ENCODE measurements at places on chromosomes 16 and 17.

DNA sequence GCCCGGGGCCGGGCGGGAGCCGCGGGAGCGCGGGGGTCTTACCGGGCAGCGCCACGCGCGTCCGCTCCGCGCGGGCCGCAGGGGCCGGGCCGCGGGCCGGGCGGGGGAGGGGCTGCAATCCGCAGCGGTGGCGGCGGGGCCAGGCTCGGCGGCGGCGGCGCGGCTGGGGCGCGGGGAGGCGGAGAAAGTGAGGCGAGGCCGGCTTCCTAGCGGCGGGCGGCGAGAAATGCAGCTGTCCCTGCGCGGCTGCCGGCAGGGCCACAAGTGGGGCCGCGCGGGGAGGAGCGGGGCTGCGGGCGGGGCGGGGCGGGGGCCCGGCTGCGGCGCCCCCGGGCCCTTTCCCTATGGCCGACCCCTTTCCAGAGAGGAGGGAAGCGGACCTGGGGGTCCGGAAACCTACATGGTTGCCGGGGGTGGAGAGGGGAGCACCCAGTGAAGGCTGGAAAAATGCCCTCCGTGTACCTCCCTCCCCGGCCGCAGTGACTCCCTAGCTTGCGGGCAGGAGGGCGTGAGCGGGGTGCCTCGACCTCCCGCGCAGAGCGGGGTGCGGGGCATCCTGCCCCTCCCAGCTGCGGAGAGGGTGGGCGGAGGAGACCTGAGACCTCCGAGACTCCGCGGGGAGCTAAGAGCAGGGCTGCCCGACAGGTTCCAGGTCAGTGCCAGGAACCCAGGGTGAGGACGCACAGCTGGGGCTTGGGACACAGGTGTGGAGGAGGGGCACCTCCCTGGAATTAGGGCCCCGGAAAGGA lies at the start of gene CUEDC1:
Gene CUEDC1, minus strand, starts transcription at position 230 of the 749 bp plus-strand sequence. CDS start 69,848 bp downstream, outside the sequence.
- DNase-seq: peak; percentile 63

DNA sequence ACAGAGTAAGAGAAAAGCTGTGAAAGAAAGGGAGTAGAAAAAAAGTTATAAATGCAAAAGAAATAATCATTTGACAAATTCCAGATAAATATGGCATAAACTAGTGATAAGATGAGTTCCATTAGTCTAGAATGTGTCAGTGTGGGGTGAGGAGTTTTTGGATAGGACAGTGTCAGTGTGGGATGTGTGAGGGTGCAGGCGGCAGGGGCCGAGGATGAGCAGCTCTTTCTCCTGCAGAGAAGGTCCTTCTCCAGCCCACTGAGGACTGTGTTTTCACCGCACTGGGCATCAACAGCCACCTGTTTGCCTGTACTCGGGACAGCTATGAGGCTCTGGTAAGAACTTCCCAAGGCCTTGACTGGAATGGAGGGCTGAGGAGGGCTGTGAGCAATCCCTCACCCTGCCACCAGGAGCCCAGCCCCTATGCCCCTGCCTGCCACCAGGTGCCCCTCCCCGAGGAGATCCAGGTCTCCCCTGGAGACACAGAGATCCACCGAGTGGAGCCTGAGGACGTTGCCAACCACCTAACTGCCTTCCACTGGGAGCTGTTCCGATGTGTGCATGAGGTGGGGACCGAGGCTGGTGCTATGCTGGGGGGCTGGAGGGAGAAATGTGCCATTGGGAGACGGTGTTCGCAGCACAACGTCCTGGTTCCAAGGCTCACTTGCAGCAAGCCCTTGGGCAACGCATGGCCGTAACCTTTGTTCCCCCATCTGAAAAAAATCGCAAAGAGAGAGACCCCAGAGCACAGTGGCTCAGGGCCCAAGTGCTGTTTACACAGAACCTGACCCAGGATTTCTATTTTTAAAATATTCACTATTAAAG lies 13.1 kb downstream of the RAPGEFL1 start:
- peak; percentile 54 for DNase-seq

GRCh38 chr17:45040459-45040858 lies 11.0 kb downstream of the DCAKD start:
- no peak for DNase-seq

- no peak for DNase-seq
Observed at GRCh38 chr16:57701759-57702371, 7.3 kb downstream of the DRC7 start.

DNA sequence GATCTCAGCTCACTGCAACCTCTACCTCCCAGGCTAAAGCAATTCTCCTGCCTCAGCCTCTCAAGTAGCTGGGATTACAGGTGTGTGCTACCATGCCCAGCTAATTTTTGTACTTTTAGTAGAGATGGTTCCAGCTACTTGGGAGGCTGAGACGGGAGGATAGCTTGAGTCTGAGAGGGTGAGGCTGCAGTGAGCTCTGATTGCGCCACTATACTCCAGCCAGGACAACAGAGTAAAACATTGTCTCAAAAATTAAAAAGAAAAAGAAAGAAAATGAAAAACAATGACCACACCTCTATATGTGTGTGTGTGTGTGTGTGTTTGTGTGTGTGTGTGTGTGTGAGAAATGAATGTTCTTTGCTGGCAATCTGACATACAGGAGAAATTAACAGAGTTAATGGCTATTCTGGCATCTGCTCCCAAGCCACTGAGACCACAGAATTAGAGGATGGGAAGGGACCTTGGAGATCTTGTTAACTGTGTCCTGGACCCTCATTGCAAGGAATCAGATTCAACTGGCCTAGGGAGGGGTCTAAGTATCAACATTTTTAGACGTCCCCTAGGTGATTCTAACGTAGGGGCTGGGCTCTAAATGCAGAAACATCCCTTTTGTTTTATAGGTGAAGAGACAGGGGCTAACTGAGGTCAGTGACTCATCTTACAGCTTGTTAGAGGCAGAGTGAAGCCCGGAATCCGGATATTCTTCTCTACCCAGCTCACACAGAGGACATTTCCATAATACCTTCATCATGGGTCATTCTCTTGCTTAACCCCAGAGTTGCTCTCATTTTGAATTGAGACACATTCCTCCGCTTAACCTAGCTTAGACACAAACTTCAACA lies 16.4 kb upstream of the MARCHF10 start:
- DNase-seq: no peak

GRCh38 chr17:63019138-63019873 lies 53.3 kb downstream of the TANC2 start:
- DNase-seq: no peak

GRCh38 chr17:44850612-44851011 lies 2.9 kb downstream of the HIGD1B start:
- DNase-seq: no peak

- no peak for DNase-seq
Observed at GRCh38 chr17:11002417-11002816, 164.5 kb upstream of the PIRT start.

DNA sequence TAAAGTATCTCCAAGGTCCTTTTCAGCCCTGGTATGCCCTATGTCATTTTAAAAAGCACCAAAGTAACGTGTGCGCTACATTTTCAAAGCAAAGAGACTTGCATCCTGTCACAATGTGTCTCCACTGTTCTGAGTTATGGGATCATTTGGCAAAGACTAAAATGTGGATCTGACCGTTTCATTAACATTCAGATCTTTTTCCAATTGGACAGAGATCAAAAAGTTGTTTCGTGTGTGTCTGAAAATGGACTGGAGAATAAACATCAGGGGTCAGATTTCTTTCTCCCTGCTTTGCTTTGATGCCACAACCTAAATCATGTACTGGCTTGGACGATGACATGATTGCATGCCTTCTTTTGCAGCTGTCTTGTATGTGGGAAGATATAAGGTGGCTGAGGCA lies 136.0 kb upstream of the NOG start:
- no peak for DNase-seq

- DNase-seq: no peak
Observed at GRCh38 chr17:3529817-3530741, 27.5 kb downstream of the TRPV3 start.

DNA sequence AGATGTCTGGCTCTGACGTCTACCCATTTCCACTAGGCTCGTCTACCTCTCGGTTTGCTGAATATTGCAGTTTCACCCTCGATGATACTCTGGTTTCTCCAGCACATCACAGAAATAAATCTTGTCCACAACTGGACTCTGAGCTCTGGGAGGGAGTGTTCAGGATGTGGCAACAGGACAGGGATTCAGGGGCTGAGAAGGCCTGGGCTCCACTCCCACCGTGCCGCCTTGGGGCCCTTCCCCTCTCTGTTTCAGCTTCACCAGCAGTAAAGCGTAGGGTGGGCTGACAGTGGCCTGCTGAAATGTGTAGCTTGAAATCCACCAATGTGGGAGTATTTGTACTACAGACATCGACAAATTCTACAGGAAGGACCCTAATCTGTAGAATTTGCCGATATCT lies 20.0 kb downstream of the TEKT1 start:
- no peak for DNase-seq

- DNase-seq: no peak
Observed at GRCh38 chr16:3546986-3547682, 30.1 kb downstream of the NLRC3 start.

GRCh38 chr17:72525225-72526015 lies 404.6 kb downstream of the SOX9 start:
- no peak for DNase-seq

- no peak for DNase-seq
Observed at GRCh38 chr17:44279346-44279665, 11.4 kb upstream of the SLC4A1 start.

DNA sequence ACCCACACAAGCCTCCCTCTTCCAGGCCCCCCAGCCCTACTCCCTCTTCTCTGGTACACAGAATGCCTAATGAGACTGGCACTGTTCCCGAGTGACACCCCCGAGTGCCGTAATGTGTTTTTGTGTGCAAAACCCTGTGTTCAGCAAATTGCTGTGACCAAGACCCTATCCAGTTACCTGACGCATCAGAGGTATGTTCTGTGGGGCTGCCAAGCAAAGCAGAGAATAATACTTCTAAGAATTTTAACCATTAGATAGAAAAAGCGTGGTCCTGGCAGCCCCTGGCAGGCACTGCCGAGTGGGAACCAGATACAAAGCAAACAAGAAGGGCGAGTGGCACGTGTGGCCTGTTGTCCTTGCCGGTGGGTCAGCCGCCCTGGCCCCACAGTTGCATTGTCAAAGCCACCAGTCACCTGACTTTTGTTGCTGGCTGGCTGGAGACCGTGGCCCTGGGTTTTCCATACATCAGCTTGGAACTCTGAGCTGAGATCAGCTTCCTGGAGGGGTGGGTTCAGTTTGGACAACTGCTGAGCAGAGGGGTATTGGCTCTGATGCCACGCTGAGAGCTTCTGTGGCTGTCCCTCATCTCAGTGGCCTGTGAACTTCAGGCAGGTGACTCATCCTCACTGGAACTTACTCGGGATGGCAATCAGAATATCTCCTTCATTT lies 69.1 kb upstream of the BRD7 start:
- no peak for DNase-seq

DNA sequence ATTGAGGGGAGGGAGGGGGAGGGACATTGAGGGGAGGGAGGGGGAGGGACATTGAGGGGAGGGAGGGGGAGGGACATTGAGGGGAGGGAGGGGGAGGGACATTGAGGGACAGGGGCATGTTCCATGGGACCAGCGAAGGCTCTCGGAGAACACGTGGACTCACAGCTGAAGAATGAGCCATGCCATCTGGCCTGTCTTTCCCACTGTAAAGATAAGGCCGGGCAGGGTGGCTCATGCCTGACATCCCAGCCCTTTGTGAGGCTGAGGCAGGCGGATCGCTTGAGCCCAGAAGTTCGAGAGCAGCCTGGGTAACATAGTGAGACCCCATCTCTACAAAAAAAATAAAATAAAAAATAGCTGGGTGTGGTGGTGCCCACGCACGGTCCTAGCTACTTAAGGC lies 32.5 kb downstream of the RPH3AL start:
- DNase-seq: no peak

GRCh38 chr16:12462426-12463280 lies 341.0 kb downstream of the CPPED1 start:
- DNase-seq: no peak

- DNase-seq: peak; percentile 67
Observed at GRCh38 chr17:2056206-2057174, 1.6 kb downstream of the HIC1 start.

GRCh38 chr16:66322174-66322573 lies 44.3 kb upstream of the CDH5 start:
- no peak for DNase-seq

DNA sequence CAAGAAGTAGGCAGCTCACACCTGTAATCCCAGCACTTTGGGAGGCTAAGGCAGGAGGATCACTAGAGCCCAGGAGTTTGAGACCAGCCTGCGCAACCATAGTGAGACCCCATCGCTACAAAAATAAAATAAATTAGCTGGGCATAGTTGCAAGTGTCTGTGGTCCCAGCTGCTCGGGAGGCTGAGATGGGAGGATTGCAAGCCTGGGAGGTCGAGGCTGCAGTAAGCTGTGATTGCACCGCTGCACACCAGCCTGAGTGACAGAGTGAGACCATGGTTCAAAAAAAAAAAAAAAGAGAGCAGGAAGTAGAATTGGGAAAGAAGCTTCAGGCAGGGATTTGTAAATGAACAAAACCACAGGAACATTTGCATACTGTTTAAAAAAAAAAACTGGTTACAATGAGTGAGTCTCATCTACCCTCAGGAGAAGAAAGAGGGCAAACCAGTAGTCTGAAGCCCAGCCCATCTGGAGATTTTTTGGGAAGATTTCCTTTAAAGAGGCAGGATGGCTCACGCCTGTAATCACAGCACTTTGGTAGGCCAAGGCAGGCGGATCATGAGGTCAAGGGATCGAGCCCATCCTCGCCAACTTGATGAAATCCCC lies 7.9 kb downstream of the MPV17L start:
- no peak for DNase-seq

DNA sequence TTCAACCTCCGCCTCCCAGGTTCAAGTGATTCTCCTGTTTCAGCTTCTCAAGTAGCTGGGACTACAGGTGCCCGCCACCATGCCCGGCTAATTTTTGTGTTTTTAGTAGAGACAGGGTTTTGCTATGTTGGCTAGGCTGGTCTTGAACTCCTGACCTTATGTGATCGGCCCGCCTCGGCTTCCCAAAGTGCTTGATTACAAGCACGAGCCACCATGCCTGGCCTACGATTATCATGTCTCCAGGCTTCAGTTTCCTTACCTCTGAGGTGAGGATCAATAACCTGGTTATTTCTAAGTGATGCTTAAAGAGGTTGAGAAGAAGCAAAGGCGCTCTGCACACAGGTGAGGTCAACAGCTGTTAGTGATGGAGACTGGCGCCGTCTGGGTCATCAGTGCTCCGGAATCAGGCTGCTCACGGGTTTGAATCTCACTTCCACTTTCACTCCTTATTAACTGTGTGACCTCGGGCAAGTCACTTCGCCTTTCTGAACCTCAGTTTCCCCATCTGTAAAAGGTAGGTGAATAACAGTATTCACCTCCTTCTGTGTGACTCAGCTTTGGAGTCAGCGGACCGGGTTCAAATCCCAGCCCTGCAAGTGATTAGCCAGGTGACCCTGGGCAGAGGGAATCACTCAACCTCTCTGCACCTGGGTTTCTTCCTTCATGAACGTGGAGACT lies 745 bp upstream of the ABCC1 start:
- peak; percentile 45 for DNase-seq

DNA sequence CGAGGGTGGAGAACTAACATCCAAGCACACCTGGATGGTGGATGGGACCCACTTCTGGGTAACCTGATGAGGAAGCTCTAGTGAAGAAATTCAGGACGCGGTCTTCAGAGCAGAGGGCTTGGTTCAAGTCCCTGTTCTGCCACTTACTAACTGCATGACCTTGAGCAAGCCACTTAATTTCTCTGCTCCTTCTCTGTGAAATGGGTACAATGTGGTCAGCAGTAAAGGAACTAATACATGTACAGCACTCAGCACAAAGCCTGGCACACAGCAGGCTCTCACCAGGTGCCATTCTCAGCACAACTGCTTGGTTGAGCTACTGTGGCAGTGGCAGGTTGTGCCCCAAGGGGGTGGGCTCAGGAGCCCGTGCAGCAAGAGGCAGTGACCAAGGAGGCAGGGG lies 1.9 kb upstream of the OSBPL7 start:
- DNase-seq: no peak

- no peak for DNase-seq
Observed at GRCh38 chr17:41029633-41030245, at the start of gene KRTAP1-4. Gene KRTAP1-4 (minus strand): TSS chr17:41030195. CDS start chr17:41030078, 117 bp downstream.
